ENCODE measurements at places on chromosomes 2 and 18.

DNA sequence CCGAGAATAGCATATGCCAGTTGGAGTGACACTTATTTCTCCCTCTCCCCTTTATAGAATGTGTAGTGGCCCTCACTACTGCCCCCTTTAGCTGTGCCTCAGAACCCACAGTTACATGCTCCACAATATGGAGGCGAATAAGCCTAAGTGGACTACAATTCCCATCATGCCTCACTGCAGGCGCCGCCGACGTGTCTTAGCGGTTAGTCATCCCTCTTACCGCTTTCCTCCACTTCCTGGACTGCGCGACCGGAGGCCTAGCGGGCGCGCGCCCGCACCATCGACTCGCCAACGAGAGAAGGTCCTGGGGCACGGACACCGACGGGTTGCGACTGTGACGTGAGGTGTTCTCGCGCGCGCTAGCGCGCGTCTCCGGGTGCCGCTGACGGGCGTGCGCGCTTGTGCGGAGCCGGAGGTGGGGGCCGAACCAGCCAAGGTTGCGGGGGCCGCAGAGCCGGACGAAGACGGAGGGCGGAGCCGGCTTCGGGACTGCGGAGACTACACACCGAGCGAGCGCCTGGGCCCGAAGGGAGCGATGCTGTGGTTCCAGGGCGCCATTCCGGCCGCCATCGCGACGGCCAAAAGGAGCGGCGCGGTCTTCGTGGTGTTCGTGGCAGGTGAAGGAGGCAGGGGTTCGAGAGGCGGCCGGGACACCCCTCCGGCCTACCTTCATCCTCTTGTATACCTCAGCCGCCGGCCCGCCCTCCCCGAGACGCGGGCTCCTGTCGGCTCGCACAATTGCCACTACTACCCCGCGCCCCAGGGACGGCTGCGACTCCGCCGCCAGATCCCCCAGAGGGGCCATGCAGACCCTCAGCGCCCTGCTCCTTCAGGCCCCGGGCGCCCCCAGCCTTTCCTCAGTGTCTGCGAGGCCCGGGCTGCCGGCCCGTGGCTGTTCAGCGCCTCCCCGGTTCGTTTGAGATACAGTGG is at the start of gene UBXN4:
TSS of gene UBXN4 (plus strand) at position 461 of the 930 bp plus-strand sequence. CDS start at position 536, 75 bp downstream.
- DNase-seq = peak; percentile 99

GRCh38 chr2:226956659-226957058 is 120.8 kb downstream of the RHBDD1 start:
- no peak for DNase-seq

DNA sequence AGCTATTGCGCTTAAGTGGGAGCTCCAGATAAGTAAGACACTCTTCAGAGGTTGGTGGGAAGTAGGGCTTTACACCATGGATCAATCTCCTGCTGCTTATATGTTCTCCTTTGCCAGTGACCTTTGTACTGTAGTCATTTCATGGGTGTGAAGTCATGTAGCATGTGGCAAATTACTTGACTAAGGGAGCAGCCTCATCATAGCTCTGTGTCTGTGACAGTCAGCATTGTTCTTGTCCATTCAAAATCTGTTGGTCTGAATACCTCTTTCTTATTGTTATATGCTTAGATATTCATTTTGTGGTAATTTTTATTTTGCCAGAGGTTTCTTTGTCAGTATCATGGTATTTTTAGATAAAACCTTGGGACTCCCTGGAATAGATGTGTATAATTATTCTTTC is 18.2 kb downstream of the SLC4A1AP start:
- DNase-seq = no peak

GRCh38 chr2:240360645-240361475 is 74.6 kb upstream of the GPC1 start:
- no peak for DNase-seq

DNA sequence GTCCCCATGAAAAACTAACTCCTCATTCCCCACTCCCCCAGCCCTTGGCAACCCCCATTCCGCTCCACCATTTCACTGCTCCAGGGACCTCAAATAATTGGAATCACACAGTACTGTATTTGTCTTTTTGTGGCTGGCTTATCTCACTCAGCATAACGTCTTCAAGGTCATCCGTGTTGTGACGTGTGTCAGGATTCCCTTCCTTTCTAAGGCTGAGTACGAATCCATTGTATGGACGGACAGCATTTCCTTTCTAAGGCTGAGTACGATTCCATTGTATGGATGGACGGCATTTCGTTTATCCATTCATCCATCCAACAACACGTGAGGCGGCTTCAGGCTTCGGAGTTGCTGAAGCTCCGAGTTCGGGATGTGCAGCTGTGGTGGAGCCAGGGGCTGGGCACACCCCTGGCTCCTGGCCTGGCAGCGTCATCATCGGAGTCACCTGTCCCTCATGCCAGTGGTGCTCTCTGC is 1.2 kb upstream of the ASB1 start:
- DNase-seq = no peak

DNA sequence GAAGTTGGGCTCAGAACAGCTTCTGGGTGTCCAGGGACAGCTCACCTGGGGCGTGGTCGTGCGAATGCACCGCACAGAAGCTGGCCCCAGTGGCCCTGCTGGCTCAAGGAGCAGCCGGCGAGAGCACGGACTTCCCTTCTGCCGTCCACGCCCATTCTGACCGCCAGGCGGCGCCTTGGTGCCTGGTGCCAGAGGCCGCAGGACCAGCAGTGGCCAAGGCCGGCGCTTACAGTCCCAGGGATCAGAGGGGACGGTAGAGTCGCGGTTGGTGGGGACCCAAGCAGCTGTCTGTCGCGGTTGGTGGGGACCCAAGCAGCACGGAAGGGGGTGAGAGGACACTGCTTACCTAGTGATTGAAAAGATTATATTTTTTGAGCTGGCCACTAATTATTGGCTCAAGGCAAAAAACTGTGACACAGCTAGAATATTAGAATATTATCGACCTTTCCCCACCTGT is 25.7 kb downstream of the NPPC start:
- peak; percentile 41 for DNase-seq

GRCh38 chr18:24219561-24220317 is 80.9 kb downstream of the CABYR start:
- DNase-seq = no peak

- no peak for DNase-seq
Measured at GRCh38 chr2:38524580-38524979, 78.1 kb downstream of the HNRNPLL start.

- DNase-seq = no peak
Measured at GRCh38 chr2:117943013-117943672, 70.7 kb downstream of the CCDC93 start.

DNA sequence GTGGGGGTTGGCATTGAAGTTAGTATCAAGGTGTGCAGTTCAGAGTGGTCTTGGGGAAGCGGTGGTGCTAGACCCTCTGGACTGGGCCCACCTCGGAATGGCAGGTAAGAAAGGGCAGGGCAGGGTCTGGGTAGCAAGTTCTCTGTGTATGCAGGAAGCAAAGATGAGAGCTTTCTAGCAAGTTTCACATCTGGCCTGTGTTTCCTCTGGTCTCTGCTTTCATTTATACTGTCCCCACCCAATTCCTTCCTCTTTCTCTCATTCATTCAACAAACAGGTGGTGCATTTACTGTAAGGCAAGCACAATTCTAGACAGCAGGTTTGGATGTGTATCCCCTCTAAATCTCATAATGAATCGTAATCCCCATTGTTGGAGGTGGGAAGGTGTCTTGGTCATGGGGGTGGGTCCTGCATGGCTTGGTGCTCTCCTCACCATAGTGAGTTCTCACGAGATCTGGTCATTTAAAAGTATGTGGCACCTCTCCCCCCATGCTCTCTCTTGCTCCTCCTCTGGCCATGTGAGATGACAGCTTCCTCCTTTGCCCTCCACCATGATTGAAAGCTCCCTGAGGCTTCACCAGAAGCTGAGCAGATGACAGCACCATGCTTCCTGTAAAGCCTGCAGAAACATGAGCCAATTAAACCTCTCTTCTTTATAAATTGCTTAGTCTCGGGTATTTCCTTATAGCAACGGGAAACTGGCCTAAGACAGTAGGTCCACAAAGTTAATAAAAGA is 51.8 kb downstream of the PKDCC start:
- DNase-seq = no peak

GRCh38 chr2:190376083-190376482 is 32.1 kb upstream of the MFSD6 start:
- no peak for DNase-seq

DNA sequence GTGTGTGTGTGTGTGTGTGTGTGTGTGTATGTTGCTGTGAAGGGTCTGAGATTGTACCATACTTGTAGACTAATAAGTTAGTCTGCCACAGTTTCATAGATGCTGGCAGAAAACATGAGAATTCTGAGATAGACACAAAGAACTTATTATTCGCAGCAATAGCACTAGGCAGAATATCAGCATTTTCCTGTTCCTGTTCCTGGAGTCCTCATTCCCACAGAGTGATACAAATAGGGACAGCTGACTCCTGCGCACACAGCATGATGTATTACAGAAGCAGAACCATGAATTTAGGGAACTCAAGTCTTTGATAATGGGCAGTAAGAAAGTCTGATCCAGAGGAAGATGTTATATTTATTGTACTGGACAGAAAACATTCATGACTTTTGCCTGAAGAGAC is 1466.3 kb downstream of the DPP10 start:
- DNase-seq = no peak

DNA sequence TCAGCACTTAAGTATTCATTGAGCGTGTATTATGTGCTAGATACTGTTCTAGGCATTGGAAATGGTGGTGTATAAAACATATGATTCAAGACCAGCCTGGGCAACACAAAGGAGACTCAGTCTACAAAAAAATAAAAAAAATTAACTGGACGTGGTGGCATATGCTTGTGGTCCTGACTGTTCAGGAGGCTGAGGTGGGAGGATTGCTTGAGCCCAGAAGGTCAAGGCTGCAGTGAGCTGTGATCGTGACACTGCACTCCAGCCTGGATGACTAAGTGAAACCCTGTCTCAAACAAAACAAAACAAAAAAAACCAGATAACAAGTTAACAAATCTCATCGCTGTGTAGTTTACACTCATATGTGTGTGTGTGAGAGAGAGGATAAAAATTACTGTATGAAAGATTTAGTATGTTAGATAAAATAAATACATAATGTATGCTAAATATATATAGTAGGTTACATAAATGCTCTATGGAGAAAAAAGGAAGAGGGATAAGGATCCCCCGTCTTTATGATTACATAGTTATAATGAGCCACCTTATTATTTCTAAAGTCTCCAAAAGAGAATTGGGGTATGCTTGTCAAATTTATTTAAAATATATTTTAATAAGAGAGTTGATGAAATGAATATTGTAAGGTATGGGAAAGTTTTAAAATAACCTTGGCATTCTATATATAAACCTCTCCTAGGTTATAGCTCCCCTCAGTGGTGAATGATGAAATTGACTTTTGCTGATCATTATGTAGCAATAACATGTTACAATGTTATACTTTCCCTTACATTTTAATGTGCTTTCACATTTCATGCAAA is 69.2 kb downstream of the EHBP1 start:
- peak; percentile 75 for DNase-seq

DNA sequence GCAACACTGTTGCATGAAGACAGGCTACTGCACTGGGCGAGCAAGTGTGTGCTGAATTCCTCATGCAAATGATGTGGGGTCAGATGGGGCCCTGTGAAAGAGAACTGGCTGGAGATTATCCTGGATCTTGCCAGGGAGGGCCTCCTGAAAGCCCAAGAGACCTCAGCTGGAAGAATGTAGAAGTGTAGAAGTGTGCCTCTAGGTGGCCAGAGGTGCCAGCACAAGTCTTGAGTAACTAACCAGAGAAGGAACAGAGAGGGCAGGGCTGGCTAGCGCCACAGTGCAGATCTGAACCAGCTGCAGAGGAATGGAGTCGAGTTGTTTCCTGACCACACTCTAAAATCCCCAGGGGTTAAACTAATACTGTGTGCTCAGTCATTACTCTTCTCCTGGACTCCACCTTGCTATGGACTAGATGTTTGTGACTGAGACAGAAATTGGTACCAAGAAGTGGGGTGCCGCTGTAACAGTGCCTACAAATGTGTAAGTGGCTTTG is 399.3 kb downstream of the LRATD1 start:
- no peak for DNase-seq

DNA sequence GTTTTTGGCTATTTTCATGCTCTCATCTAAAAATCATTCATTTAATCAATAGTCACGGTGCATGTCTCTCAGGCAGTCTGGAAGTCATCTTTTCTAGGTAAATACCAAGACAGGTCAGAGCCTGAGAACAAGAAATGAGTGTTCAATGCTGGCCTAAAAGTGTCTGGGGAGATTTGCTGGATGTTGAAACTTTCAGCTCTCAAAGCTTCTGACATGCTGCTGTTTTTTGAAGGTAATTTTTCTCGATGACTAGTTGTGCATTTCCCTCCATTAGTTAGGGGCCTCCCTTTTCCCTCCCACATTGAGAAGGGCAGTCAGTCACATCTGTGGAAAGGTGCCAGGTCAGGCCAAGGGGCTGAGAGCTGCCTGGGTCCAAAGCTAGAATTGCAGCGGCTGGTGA is 115.6 kb downstream of the LPIN1 start:
- no peak for DNase-seq

GRCh38 chr2:238525990-238526389 is 99.3 kb downstream of the ASB1 start:
- peak; percentile 84 for DNase-seq

- DNase-seq = no peak
Measured at GRCh38 chr2:74792282-74792681, 41.6 kb upstream of the HK2 start.

GRCh38 chr2:238573916-238574315 is 147.2 kb downstream of the ASB1 start:
- DNase-seq = no peak

DNA sequence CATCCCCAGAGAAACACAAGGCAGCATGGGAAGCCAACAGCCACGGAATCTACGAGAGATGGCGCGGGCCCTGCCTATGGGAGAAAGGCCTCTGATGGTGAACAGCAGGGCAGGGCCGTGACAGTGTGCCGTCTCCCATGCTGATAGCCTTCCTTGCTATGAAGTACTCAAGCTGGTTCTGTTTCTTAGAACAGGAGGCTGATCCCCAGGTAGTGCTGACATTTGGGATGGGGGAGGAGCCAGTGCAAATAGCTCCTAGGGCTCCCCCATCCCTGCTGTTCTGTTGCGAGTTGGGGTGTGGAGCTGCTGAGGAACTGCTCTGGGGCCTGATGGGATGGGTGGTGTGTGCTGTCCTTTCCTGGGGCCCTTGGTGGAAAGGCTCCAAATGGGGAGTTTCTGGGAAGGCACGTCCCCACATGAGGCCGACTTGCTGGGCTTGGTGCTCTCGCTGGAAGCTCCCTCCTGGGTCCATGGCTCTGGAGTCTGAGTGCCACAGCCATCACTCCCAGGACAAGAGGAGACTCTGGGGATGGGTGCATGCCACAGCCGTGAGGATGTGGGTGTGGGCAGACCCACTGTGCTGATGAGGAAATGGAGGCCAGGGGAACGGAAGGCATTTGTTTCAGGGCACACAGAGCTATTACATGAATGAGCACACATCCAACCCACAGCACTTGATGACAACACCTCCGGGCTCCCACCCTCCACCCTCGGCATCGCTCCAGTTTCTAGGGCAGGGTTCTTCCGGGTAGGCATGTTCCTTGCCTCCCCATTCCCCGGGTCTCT is 246.8 kb downstream of the HDAC4 start:
- no peak for DNase-seq

Data from lung (tissue), 17 donors.